ENCODE measurements at places on chromosomes 7 and 10.

DNA sequence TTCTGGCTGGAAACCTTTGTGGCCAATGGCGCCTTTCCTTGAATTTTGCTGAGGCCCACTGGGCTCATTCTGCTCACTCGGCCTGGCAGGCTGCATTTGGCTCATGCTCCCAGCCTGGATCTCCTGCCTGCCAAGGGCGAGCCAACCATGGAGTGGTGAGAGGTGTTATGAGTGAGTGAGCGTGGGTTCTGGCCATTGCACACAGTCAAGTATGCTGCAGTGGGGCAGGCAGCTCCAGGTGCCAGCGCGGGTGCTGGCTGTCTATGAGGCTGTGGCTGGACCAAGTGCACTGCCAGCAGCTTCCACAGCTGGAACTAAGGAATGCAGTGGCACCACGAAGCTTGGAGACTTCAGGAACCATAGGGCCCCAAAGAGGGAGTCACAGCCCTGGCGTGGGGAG lies 42.2 kb upstream of the TUBB8 start:
- no peak for DNase-seq

GRCh38 chr10:18377898-18378297 lies 237.7 kb downstream of the CACNB2 start:
- DNase-seq: no peak

DNA sequence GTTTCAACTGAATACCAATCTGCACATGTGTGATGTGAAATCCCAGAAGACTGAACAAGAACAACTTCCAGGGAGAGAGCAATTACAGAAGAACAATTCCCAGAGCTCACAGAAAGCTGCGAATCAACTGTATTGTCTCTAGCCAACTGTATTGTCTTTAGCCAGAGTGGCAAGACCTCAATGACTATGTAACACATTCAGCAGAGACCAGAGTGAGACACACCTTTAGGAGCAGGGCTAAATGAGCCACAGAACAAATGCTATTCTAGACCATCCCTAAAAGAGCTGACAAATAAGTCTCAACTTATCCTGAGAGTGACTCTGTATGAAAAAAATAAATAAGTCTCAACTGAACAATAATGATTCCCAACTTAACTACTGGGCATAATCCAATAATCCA lies 72.0 kb downstream of the KMT2C start:
- DNase-seq: no peak

DNA sequence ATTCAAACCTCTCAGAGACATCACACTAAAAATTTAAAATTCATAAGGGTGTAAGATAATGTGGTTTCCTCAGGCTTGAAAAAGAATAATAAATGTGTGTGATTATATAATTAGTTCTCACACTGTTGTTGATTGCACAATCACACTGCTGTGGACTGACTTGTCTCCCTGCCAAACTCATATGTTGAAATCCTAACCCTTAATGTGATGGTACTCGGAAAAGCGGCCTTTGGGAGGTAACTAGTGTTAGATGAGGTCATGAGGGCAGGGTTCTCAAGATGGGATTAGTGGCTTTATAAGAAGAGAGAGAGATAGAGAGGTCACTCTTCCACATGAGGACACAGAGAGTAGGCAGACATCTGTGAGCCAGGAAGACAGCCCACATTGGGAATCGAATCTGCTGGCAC lies 128.5 kb upstream of the COL1A2 start:
- DNase-seq: no peak

DNA sequence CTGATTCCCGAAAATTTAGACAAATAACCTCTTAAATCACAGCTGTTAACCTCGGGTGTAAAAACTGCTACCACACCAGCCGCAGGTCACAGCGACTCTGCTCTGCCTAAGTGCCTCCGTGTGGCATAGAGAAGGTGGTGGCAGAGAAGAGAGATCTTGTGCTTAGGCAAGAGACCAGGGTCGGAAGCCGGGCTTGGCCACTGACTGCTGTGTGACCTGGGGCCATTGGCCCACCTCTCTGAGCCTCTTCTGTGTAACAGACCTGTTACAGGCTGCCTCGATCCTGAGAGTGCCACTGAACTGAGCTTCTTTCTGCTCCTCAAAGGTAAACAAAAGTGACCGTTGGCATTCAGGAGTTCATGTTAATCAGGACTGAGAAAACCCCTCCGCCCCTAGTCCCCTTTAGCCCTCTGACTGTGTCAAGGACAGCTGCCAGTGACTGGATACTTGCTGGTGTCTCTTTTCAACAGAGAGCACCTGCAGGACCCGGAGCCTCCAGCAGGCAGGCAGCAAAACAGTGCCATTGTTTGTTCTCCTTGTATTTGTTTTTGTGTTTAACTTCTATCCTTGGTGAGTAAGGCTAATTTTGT lies 36.5 kb downstream of the ZMIZ1 start:
- no peak for DNase-seq

DNA sequence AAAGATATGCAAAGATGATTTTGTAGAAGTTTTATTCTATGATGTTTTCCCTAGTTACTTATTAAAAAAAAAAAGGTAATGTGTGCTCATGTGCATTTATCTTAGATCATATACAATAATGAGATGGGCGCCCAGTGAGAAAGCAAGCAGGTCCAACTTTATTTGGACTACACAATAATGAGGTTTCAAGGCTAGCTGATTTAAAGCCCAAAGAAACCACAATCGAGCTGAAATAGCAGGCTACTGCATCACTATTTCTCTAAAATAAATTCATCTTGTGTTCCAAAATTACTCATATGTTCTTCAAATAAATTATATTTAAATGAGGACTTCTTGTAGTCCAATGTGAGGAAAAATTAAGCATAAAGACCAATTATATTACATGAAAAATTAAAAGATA lies 110.1 kb downstream of the JMJD1C start:
- no peak for DNase-seq

GRCh38 chr10:43901744-43902504 lies 253.2 kb upstream of the ZNF32 start:
- DNase-seq: no peak

DNA sequence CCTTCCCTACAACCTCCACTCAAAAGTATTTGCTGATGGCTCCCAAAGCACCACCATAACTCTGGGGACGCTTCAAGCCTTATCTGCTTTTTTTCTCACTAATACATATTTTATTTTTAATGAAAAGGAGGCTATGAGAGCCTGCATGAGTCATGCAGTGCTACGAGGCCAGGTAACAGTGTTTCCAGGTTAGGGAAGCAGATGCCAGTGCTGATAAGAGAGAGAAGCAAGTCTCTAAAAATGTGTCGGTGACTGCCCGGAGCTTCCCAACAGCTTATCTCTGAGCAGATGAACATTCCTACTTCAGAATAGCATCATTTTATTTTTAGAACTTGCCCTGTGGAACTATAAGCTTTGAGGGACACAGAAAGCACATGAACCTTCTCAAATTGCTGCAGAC lies 931.5 kb downstream of the CCSER2 start:
- no peak for DNase-seq

Data from MM.1S (cell line).